Fibroblast of lung (primary cell): ENCODE measurements at places on chromosomes 12 and 14. TPM values are rescaled to one million over a fixed set of nuclear protein-coding genes. Genes with fewer than 3 reads are reported as not detected.

DNA sequence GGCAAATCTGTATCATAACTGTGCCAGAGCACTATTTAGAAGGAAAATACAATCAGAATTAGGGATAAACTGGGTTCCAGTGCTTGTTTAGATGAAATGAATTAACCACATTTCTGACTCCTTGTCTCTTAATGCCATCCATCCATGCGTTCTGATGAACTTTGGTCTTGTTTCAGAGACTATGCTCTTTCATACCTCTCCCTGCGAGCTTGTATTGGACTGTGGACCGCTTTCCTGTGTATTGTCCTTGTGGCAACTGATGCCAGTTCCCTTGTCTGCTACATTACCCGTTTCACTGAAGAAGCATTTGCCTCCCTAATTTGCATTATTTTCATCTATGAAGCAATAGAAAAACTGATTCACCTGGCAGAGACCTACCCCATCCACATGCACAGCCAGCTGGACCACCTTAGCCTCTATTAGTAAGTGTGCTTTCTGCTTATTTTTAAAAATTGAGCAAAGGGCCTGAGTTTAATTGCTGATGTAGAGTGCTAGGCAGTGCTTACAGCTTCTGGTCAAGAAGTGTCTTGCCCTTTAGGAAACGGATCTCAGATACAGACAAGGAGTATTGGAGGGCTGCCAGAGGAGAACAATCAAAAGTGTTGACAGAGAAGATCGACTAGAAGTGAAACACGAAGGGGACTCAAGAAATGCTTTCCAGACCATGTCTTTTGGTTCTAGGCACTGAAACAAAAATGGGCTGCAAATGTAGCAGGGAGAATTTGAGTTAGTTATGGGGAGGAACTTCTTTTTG lies 46.7 kb downstream of the SLC4A8 start:
- DNase-seq, result no peak

Gene GLT8D2
- 12.6 and 36.3 TPM in 2 replicates for total RNA-seq

Gene LGALS3
- 430 and 434 TPM in 2 replicates for total RNA-seq

DNA sequence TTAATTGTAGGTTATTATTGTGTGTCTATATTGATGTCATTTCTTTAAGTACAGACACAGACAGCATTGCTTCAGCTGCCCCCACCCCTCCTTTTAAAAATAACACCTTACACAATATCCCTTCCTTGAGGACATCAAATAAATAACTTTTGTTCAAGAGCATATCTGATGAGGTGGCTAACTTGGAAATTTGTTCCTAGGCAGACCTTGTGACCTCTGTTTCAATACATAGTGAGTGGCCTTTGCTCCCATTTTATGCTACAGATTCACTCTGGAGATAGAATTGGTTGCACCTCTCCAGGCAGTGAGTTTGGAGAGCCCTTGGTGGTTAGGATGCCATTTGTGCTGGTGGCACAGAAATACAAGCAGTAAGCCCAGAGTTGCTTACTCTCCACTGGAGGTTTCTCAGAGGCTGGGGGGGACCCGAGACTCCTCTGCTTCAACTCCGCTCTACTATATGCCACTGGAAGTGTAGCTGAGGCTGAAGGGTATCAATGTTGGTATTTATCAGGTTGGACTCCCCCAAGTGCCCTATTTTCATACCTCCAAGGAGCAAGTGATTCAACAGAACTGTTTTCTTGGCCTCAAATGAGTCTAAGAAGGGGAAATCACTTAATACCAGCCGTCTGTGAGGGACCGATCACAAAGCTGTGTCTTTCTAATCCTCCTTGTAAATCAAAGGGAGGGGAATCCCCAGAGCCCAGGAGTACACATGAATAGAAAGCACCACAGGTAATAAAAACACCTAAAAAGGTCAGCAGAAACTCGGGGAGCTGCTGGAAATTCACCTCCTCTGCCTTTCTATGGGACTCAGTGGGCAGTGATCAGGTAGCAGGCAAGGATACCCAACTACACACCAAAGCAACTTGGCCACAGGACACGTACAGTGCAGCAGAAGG lies 463.1 kb downstream of the RAD51B start:
- DNase-seq, result no peak

- DNase-seq, result peak; percentile 47
Observed at GRCh38 chr12:121766290-121767039, 27.0 kb downstream of the RHOF start.

DNA sequence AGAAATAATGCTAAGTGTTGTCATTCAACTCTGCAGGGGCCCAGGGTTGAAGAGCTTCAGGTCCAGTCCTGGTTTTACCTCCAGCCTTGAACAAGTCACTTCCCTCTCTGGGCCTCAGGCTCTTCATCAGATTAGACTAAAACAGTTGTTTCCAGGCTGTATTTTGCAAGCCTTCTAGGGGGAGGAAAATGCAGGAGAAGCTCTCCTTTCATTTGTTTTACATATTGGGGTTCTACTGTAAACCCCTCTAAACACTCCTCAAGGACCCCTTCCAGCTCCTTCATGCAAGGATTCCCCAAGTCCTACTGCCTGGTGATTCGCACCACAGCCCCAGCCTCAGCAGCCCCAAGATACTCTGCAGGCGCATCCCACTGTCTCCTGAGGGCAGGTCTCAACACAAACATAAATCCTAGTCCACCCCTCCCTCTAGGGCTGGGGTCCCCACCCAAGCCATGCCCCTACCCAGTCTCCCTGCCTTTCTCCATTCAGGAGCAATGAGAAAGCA lies 2.7 kb downstream of the SDR9C7 start:
- DNase-seq, result peak; percentile 58

Gene PDZRN4
- total RNA-seq, result not detected in 2 replicates

DNA sequence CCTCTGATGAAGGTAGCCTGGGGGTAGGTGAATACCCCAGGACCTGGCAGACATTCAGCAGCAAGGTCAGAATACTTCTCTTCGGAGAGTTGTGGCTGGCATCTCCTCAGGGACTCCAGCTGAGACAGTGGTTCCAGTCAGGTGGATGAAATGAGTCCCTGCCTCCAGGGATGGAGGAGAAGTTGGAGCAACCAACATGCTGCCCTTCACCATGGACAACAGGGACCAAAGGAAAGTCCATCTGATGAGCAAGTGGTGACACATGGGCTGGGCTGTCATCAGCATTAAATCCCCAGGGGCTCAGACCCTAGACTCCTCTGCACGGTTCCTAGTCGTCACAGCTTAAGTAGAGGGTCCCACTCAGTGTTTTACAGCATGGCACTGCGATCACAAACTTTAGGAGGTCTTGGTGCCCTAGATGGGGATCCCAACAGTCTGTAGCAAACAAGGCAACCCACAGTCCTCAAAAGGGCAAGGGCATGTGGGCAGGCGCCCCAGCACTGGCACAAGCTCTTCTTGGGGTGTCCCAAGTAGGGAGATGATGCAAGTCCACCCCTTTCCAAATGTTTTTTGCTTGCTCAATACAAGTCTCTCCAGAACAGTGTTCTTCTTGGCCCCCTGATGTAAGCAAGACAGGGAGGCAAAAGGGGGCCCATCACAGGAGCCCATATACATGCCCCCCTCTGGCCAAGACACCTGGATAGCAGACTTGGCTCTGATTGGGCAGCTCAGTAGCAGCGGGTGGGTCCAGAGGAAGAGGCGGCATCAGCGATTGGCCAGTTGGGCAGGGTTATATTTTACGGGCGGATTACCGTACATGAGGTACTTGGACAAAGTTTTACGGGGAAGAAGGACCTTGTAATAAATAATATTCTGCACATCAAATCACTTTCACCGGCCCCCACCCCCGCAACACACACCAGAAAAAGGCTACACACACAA lies 10.8 kb upstream of the CDH24 start:
- DNase-seq, result no peak

Gene SYCP3
- total RNA-seq, result 0.17 and 0.26 TPM in 2 replicates

GRCh38 chr14:69637503-69638031 lies 26.2 kb downstream of the SUSD6 start:
- DNase-seq, result no peak

DNA sequence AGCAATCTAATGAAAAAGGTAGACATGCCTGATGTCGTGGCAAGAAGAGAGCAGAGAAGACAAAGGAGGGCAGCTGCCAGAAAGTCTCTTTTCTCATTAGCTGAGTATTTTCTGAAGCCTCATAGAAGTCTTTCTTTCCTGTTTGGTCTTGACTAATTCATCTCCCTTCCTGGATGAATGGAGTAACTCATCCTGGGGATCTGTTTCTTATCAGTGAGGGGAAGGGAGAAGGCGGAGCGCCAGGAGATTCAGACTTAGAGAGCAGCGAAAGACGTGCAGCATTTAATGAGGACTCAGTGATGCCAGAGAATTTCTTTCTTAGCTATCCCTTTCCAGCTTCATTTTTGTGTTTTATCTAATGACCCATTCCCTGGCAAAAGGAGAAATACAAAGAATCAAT lies 89.4 kb downstream of the SLC15A4 start:
- no peak for DNase-seq

DNA sequence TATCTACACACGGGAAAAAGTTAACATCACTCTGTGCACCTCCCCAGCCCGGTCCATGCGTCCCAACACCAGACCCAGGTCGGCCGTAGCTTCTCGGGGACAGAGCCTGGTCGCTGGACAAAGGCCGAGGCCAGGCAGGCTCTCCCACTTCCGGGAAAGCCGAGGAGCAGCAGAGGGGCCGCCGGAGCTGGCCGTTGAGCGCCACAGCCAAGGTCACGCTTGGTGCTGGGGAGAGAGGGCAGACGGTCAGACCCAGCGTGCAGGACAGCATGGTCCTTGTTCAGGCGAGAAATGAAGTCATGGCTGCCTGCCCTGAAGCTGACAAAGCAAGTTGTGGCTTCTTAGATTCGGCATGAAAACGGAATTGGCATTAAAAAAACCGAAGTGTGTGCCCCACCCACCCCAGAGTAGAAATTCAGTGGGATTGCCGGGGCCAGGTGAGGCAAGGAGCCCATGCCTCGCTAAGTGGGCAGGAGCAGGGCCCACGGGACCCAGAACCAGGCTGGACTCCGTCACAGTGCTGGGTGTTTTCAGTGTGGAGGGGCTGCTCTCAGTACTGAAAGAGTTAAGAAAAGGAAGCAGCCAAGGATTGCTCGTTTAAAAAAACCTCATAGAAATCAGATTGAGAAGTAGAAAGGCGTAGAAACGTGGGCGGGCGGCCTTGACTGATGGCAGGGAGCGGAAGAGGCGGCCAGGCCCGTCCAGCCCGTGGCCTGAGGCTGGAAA lies 4.3 kb downstream of the ARL6IP4 start:
- DNase-seq, result peak; percentile 29

DNA sequence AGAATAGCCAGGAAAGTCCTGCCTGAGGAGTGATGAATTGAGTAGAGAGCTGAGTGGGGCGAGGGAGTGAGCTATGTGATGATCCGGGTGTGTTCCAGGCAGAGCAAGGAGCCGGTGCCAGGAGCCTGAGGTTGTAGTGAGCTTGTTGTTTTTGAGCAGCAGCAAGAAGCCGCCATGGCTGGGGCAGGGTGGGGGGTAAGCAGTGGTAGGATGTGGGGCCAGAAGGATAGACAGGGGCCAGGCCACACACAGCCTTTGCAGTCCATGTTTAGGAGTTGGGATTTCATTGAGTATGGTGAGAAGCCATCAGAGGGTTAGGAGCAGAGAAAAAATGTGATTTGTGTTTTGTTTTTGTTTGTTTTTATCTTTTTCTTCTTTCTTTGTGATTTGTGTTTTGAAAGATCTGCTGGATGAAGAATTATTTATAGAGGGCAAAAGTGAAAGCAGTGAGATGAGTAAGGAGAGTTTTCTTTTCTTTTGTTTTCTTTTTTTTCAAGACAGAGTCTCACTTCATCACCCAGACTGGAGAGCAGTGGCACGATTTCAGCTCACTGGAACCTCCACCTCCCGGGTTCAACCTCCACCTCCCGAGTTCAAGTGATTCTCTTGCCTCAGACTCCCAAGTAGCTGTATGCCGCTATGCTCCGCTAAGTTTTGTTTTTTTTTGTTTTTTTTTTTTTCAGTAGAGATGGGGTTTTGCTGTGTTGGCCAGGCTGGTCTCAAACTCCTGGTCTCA lies 92.3 kb upstream of the BCAT1 start:
- DNase-seq, result no peak

DNA sequence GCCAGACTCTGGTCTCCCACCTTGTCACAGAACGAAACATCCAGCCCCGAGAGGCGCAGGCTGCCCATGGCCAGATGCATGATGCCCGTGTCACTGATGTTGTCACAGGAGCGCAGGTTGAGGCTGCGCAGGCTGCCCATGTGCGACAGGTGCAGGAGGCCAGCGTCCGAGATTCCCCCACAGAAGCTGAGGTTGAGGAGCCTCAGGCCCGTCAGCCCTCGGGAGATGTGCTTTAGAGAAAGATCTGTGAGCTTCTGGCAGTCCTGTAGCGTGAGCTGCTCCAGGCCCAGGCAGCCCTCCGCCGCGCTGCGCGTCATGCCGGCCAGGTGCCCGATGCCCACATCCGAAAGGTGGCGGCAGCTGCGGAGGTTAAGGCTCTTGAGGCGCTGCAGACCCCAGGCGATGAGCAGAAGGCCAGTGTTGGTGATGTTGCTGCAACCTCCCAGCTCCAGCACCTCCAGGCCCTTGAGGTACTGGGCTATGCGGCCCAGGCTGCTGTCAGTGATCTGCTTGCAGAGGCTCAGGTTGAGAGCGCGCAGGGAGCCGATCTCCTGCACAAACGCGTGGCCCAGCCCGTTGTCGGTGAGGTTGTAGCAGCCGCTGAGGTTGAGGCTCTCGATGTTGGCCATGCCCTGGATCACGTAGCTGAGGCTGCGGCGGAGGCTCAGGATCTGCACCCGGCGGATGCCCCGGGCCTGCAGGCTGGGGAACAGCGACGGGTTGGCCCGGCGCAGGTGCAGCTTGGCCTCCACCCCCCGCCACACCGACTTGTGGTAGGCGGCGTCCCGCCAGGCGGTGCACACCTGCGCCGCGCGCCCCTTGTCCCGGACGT lies 991 bp downstream of the FBXL14 start:
- peak; percentile 36 for DNase-seq

GRCh38 chr12:65522956-65523860 lies 244.7 kb downstream of the MSRB3 start:
- peak; percentile 47 for DNase-seq

Gene KCNC2
- not detected in 2 replicates for total RNA-seq

Gene JPH4
- total RNA-seq, result not detected in 2 replicates

Gene IGF1
- 0.83 and 1.3 TPM in 2 replicates for total RNA-seq

Gene KRT73
- not detected in 2 replicates for total RNA-seq

GRCh38 chr14:64671591-64671990 lies 32.6 kb upstream of the PLEKHG3 start:
- DNase-seq, result peak; percentile 81

Gene RPL10L
- total RNA-seq, result not detected in 2 replicates

DNA sequence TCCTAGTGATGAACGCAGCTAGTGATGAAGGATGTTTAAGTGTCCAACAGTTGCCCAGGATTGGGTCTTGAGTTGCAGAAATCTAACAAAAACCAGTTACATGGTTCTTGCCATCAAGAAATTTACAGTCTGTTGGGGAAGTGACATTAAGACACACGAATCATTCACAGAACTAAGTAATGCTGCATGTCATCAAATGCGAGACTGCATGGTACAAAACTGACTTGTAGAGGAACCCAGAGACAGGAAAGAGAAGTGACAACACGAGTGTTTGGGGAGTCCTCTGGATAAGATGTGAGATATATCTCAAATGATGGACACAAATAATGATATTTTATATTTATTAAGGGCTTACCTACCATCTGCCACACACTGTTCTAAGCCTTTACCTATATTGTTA lies 6.1 kb upstream of the SYNE3 start:
- no peak for DNase-seq

DNA sequence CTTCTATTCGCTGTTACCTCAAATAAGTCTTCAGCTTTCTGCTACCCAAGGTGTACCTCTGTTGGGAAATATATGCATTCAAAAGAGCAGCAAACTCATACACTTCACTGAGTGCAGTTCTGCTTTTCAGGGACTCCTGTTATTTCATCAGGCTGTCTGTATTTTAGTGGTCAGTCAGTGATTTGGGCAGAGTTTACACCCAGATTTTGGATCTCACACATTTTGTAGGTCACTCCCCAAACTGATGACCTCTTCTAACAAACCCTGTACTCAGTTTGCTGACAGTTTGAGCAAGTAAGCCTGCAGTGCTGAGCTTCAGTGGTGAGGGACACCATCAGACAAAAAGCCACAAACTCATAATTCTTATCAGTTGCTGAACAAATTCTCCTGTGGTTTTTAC lies 8.2 kb upstream of the WASHC4 start:
- no peak for DNase-seq
